ENCODE measurements at places on chromosomes 7 and 10. TPM values are rescaled to one million over a fixed set of nuclear protein-coding genes. Genes with fewer than 3 reads are reported as not detected.

Gene TMEM139
- total RNA-seq, result 2.2 TPM

- H3K27ac ChIP-seq, result peak overlapping the region; percentile 65
- peaks cover 72% of the 10 kb centered on the region for H3K4me1 ChIP-seq
- no peak overlapping the region for H3K4me3 ChIP-seq
- no peak for DNase-seq
- H3K36me3 ChIP-seq, result peaks cover 6% of the 10 kb centered on the region
Observed at GRCh38 chr10:70510453-70510852, 31.9 kb downstream of the PALD1 start.

DNA sequence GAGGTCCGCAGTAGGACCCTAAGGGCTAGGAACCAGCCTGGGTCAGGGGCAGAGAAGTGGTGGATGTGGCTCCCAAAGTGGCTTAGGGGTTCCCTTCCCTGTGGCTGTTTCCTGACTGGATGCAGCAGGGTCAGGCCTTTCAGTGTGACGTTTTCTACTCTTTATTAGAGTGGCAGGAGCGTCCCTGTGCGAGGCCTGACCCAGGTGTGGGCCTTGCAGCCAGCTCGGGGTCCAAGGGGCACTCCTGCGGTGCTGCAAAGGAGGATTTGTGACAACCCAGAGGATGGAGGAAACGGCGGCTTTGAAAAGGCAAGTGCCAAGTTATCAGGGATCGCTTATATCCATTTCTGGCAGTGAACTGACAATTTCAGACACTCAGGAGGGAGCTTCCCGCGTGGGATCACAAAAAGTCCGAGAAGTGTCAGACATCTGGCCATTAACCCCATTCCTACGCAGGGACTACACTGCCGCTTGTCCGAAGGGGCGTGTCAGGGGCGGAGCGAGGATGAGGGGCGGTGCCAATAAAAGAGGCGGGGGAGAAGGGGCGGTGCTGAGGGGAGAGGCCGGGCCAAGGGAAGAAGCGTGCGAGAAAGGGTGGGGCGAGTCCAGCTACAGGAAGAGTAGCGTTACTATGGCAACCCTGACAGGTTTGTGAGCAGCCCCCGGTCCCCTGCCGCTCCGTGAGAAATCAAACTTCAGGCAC is 98.8 kb upstream of the ZNF722 start:
- DNase-seq, result no peak
- no peaks in the 10 kb centered on the region for H3K36me3 ChIP-seq
- H3K27me3 ChIP-seq, result no peaks in the 10 kb centered on the region
- H3K4me3 ChIP-seq, result no peak overlapping the region
- H3K4me1 ChIP-seq, result no peaks in the 10 kb centered on the region

DNA sequence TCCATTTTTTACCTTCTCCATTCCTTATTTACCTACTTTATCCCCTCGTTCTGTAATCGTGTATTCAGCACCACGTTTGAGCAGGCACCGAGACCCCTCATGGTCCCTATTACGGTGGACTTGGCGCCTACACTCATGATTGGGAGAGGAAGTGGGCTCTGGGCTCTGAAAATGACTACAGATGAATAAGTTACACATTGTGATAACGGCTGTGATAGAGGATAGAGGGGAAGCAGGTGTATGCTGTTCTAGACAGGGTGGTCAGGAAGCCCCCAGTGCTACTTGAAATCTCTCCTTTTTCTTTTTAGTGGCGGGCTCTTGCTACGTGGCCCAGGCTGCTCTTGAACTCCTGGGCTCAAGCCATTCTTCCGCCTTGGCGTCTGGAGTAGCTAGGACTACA is 59.8 kb downstream of the CAMK1D start:
- no peaks in the 10 kb centered on the region for H3K36me3 ChIP-seq
- peaks cover 5% of the 10 kb centered on the region for H3K4me1 ChIP-seq
- DNase-seq, result no peak

Data from spinal cord (tissue), 10 donors.